CD4-positive, alpha-beta T cell treated with Interleukin-4 for 1 hour (primary cell): ENCODE measurements at places on chromosomes 6 and 20.

DNA sequence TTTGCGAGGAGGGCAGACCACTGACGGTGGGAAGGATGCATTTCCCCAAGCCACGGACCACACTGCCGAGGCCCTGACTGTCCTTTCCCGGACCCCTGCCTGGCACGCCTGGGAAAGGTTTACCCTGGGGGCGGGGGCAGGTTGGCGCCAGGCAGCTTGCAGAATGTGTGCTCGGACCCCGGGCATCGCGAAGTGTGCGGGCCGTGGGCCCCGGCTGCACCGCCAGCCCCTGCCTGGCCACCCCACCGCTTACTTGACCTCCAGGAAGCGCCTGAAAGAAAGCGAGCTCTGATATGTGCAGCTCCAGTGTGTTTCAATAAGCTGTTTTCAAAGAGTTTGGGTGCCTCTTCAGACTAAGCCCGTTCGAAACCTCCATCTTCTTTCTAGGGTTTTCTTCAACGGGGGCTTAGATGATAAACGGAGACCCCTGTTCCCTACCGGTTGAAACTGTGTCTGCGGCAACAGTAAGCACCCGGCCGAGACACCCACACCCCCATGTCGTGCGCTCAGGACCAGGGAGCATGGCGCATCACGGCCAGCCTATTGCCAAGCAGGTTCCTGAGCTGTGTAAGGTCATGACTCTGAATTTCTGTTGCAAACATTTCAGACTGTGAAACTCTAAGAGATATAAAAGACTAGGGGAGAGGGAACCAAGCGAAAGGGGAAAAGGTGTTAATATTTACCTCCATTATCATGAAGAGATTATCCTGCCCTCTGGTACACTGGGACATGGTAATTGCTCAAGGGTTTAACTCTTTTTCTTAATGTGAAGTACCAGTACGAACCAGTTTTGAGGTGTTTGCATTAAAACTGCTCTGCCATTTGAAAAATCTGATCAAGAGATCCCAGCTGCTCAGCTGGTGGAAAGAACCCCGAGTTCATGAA, 231.2 kb upstream of the FOXQ1 start:
- DNase-seq = no peak

- no peak for DNase-seq
These were observed 2.3 kb downstream of the CDH22 start for GRCh38 chr20:46305973-46306360.

GRCh38 chr6:7528565-7528964, 12.9 kb upstream of the DSP start:
- no peak for DNase-seq

DNA sequence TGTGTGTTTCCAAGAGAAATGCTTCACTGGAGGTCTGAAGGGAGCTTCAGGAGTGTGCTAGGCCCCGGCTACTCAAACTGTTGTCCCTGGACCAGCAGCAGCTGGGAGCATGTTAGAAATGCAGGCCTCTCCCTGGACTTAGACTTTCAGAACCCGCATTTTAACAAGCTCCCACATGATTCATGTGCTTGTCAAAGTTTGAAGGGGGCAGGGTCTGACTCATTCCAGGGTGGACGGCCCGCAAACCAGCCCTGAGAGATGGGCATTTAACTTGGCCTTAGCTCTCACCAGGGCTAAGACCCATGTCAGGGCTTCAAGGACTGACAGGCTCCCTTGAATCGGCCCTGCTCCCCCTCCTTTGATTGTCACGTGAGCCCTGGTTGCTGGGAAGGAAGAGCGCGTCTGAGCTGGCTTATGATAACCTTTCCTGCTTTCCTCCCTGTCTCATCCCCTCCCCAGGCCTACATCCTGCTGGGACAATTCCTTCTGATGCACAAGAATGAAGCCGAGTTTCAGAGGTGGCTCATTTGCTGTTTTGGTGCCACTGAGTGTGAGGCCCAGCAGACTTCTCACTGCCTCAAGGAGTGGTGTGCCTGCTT, 35.5 kb downstream of the BANF2 start:
- no peak for DNase-seq

DNA sequence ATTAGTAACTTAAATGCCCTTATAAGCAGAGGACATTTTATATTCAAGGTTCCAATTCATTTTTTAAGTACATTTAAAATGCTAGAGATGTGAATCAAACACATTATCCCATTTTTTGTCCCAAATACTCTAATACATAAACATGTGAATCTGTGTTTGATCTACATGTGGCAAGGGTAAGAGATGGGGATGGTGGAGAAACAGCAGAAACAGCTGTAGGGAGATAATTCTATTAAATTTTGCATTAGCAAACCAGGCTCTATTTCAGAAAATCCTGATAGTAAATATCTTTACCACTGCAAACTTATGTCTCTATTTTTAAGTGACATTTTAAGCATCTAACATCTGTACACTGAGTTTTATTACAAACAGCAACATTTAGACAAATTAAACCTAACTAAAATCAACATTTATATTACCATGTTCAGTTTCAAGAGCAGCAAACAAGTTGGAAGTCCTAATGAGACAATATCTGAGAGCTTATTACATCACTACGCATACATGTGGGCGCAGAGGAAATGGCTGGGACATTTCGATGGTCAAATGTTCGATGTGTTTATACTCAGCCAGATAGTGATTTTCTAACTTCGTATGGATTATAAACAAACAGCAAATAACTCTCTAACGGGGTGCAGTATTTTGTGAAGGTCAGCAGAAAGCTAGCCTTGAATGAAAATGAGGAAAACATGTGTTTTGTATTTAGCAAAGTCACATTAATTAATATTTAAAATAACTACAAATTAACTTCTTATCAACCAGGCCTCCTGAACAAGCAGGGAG, 165.1 kb downstream of the GJA1 start:
- no peak for DNase-seq

DNA sequence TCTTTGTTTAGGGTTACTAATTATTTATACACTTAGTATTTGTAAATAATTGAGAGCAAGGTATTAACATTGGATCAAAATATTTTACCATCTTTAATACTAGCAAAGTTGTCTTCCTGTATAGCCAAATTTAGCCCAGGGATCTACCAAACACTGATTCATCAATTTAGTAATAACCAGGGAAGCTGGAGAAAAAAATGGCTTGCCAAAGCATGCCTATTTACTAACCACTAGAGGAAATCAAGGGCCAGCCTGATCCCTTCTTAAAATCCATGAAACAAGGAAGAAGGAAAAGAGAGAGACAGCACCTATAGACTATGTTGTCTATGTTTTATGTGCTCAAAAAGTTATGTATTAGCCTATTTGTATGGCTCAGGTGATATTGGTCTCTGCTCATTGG, 450.3 kb upstream of the GJE1 start:
- DNase-seq = no peak

GRCh38 chr6:23690453-23691049, 435.5 kb upstream of the NRSN1 start:
- no peak for DNase-seq

DNA sequence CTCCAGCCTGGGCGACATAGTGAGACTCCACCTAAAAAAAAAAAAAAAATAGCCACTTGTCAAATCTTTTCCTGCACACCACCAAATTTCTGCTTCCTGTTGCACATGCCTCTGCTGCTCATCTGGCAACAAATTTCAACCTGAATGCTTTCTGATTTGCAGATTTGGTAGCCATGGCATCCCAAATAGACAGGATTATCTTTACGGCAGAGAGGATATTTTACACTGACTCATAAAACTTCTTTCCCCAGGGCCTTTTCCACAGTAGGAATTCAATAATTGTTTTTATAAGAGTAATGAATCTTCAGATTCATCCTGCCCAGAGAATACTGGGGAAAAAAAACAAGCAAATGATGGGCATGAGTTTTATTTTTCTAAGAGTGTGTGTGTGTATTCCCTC, 264.6 kb downstream of the FRK start:
- DNase-seq = no peak

GRCh38 chr6:129370268-129370916, 339.6 kb downstream of the ARHGAP18 start:
- peak; percentile 49 for DNase-seq

DNA sequence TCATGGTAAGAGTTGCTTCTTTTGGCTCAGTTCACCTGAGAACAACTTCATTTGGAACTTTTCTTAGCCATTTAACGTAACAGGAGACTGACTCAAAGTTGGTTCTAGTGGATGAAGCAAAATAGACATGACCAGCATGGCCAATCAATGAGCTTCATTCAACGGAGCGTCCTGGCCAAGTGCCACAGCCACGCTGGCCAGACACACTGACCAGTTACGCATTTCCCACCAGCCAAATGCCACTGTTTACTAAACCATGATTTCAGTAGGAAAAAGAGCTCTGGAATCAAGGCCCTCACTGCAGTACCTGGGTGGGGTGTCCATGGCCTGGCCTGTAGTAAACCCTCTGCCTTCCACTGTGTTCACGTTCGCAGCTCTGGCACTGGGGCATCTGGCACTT, 80.4 kb downstream of the POPDC3 start:
- no peak for DNase-seq

- DNase-seq = no peak
These were observed 26.4 kb downstream of the FOXP4 start for GRCh38 chr6:41572613-41573012.

DNA sequence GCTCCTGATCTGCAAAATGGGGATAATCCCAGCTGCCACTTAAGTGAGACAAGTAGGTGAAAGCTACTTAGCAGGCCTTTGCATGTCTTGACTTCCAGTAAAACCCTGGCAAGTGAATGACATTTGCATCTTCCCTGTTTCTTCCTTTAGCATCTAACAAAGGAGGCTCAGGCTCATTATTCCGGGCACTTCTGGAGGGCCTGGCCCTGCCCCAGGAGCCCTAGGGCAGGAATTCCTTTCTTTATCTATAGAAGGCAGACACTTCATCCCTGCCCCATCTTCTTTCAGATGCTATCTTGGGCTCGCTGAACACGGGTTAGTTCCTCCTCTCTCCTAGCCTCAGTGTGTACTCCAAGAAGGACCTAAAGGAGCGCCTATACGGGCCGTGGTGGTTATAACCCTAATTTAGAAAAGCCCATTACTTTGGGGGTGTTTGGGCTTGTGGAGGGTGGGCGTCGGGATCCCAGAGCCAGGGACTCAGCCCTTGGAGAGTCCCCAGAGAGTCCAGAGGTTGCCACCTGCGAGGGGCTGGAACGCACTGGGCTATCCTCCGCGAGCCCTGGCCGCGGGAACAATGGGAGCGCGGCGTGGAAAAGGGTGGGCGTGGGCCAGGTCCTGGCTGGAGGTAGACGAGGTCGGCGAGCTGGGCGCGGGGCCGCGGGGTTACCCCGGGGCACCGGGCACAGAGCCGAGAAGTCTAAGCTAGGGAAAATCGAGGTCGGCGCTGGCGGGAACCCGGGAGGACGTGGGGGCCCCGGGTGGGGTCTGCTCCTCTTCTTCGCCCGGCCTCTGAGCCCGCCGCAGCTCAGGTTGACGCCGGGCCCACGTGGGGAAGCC, 62.8 kb upstream of the EPB41L1 start:
- no peak for DNase-seq

DNA sequence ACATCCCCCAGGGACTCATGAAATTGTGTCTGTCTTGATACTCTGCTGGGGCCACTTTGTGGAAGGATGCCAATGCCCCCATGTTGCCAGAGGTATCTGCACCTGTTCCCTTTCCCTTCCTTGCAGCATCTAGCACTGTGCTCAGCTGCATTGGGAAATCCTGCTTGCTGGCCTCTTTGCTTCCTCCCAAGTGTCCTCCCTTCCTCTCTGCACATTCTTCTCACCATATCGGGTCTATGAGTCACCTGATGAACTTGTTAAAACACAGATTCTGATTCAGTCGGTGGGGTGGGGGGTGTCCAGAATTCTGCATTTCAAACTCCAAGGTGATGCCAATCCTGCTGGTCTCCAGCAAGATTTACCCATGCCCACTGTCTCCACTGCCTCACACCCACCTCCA, 467.8 kb downstream of the PTPRT start:
- no peak for DNase-seq

DNA sequence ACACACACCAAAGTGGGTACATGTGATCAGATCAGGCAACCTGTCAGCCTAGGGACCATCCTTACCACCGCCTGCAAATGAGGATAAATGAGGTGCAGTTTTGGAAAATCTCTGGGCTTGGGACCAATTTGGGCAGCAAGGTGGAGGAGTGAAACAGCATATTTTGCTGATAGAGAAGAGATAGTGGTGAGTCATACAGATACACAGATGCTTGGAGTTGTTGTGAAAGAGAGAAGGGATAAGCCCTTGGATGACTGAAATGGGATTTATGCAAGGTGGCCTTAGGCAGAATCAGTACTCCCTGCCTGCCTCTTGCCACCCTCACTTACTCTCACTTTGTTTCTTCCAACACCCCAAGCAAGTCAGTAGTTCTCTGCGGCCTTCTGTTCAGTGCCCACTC, 34.7 kb downstream of the BMP2 start:
- DNase-seq = no peak

- no peak for DNase-seq
These were observed 111.6 kb upstream of the SPACA1 start for GRCh38 chr6:87936065-87936464.

DNA sequence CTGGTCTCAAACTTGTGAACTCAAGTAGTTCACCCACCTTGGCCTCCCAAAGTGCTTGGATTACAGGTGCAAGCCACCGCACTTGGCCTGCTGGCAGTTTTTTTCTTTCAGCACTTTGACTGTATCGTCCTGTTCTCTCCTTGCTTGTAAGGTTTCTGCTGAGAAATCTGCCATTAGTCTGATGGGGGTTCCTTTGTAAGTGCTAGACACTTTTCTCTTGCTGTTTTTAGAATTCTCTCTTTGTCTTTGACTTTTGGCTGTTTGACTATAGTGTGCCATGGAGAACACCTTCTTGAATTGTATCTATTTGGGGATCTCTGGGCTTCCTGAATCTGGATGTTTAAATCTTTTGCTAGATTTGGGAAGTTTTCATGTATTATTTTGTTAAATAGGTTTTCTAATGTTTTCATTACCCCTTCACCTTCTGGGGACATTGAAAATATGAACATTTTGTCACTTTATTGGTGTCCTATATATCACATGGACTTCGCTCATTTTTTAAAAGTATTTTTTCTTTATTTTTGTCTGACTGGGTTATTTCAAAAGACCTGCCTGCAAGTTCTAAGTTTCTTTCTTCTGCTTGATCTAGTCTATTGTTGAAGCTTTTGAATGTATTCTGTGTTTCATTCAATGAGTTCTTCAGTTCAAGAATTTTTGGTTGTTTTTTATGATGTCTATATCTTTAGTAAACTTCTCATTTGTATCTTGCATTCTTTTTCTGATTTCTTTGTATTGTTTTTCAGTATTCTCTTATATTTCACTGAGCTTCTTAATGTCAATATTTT, 22.1 kb downstream of the GJA10 start:
- DNase-seq = no peak

DNA sequence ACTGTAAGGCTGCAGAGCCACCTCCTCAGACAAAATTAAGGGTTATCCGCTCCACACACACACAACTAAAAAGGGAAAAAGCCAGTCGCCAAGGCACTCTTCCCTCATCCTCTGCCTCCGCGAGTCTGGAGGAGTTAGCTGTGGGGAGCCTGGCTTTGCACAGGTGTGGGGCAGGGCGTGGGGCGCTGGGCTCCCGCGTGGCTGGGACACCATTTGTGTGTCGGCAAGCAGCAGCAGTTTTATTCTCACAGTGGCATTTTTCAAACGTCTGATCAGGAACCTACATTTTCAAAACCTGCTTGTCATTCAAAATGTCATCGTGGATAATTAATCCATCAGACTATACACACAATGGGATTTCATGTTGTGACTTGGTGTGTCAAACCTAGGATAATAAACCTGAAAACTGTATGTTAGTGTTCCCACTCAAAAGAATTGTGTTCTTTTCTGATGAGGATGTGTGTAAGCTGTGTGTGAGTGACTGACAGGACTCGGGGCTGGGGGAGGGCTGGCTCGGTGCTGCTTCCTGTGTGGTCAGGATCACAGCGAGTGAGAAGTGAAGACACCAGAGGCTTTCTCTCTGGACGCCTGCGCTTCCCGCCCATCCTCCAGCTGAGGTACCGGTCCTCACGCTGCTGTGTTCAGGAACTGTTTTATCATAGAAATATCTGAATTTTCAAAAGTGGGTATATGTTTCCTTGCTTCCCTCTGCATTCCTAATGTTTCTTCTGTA, 83.1 kb downstream of the IRF4 start:
- peak; percentile 70 for DNase-seq
